ENCODE measurements at places on chromosomes 1 and 21.

GRCh38 chr1:156929596-156930238, 9.3 kb downstream of the LRRC71 start:
- no peak for DNase-seq

GRCh38 chr1:117112047-117112717, 9.4 kb downstream of the TRIM45 start:
- DNase-seq = no peak

DNA sequence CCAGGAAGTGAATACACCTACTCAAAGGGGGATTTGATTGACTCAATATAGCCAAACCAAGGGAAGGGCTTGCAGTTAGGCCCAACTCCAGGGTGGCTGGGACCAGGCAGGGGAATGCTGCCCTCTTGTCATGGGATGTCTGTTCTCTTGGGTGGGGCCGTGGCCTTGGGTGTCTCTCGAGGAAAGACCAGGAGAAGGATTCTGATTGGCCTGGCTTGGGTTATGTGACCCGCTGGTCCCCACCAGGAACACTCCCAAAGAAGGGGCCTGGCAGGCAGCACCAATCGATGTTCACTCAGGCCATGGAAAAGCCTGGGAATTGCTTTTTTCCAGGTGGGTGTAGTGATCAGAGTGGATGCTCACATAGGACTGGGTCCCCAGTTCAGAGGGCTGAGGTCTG, 10.1 kb upstream of the ZNF362 start:
- DNase-seq = no peak

DNA sequence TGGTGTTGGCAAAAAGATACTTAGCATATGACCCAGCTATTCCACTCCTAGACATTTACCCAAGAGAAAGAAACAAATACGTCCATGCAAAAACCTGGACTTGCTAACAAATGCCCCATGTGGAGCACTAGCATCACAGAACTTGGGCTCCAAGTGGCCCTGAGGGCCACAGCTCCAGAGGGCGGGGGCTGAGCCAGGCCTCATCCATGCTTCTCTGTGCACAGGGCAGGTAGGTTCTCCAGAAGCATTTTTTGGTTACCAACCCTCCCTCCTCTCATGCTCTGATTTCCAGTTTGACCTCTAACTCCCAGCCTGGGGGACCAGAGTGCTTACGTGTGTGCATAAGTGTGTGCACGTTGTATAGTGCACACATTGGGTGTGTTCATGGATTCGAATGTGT, 2.0 kb downstream of the KRTAP12-2 start:
- no peak for DNase-seq

DNA sequence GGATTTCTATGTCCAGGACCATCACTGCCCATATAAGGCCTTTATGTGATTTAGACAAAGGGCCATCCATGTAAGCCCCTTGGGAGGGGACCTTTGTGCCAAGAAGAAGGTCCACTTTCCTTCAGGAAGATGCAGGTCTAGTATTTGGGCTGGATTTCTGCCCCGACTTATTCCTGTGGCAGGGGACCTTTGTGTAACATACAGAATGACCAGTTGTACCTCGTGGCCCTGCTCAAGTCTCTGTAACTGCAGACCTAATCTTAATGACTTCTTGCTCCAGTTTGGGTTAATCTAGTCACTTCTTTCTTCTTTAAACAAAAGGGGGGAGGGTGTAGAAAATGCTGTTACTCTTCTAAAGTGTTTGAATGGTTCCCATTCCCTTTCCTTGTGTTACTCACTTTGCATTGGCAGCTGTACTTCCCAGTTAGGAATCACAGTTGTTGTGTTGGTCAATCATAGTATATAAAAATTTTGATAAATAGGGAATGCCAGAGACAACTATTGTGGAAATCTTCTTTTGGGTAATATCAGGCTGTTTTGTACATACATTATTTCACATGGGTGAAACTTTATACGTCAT, 54.2 kb downstream of the MIGA1 start:
- DNase-seq = no peak

GRCh38 chr1:242083742-242084141, 84.8 kb upstream of the MAP1LC3C start:
- DNase-seq = no peak

All from ecto neural progenitor cell (in vitro differentiated cells).